ENCODE measurements at places on chromosomes 13 and 19.

GRCh38 chr19:2413629-2414028, 13.8 kb downstream of the TIMM13 start:
- DNase-seq, result no peak

DNA sequence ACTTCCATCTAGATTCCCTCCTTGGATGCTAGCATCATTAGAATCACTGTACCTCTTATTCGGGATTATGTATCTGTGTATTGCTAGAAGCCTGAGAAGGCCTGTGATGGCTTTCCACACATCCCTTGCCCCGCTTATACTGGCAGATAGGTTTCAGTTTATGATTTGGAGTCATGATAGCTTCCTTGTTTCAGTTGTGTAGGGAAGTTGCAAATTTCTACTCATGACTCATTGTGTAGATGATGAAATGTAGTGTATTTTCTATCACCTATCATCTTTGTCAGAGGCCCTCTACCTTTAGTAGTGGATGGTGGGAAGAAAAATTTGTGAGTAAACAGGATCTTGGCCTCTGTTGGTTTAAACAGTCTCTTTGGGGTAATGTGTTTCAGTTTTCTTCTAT, 165.2 kb downstream of the GGACT start:
- no peak for DNase-seq

- DNase-seq, result no peak
These were observed 983.7 kb downstream of the SLITRK1 start for GRCh38 chr13:82898586-82898985.

DNA sequence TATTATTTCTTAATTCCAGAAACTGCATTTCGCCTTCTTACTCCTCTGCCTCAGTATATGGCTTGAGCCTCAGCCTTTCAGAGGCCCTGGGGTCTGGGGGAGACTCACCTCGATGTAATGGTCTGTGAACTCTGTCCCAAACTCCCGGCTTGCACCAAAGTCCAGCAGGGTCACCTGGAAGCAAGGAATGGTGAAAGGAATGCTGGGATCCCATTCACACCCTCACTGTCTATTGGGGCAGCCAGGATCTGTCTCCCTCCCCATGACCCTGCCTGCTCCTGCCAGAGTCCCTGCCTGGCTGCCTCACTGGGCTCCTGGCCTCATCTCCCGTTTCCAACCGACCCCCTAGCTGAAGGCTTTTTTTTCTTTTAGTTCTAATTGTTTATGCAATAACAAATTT, 5.4 kb upstream of the NUMBL start:
- DNase-seq, result no peak

DNA sequence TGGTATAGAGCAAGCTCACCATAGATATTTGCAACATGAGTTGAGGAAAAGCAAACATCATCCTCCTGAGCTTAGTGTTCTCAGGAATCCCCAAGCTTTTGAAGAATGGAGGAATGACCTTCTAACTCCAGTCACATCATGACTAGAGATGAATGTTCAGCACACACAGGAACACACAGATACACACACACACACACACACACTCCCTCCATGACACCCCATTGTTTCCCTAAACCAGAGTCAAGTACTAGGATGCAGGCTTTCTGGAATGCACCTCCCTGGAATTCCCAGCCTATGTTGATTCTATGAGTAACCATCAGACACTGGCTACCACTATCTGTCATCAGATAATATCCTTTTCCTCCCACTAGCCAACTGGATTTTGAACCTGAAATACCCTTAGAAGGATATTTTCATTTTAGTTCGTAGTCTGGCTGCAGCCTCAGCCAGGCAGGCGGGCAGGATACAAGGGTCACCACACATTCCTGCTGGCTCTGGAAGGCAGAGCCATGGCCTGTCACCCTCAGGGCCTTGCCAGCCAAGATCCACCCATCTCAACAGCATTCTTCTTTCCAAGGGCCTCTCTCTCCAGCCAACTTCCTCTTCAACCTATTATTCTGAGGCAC, 162.4 kb downstream of the FOXO1 start:
- DNase-seq, result no peak

DNA sequence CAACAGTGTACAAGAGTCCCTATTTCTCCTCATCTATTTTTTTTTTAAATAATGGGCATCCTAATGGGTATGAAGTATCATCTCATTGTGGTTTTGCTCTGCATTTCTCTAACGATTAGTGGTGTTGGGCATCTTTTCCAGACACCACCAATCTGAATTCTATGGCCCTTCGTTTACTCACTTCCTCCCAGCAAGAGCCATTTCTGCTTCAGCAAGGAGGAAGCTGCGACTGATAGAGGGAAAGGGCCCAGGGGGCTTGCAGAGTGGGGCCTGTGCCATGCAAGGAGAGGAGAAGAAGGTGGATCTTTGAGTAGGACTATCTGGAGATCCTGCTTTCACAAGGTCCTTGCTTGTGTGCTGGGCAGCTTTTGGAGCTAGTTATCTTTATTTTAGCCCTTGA, 58.0 kb downstream of the USPL1 start:
- no peak for DNase-seq

- no peak for DNase-seq
These were observed 1299.2 kb upstream of the SPRY2 start for GRCh38 chr13:81639984-81640582.

GRCh38 chr13:99657848-99658260, 156.6 kb downstream of the TM9SF2 start:
- DNase-seq, result no peak

DNA sequence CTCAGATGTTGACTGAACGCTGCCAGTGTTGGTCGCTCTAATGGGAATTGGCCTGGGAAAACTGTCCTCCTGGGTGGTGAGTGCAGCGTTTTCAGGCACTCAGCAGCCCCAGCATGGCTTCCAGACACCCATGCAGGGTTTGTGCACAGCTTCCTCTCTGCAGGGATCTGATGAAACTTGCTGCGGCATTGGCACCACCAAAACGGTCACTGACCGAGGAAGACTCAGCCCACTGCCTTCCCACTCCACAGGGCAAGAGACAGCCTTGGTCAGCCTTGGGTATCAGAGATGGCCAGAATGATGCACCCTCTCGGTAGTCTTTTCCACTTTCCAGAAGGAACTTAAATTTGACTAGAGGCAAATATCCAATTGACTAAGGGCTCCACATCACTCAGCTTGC, 398.9 kb downstream of the IRS2 start:
- DNase-seq, result no peak

DNA sequence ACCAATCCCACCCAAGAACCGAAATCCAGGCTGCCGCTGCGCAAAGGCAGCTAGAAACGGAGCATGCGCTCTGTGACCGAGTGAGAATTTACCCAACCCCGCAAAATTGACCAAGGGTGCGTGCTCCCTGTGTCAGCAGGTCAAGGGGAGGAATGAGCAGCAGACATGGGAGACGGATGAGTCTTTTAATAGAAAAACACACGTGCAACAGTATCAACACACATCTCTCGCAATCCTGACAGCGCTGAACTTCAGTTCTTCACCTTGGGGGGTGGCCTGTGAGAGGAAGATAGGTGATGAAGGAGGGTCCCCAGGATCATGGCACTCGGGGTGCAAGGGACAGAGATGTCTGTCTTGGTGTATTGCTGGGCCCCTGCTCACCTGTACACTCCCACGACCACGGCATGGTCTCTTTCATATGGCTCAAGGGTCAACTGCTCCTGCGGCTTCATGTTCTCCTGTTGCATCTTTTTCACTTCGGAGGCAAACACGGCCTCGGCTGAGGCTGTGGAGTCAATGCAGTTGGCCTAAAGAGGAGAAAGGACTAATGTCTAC, 402 bp upstream of the DYRK1B start:
- DNase-seq, result no peak

GRCh38 chr13:43408274-43408673, 378.5 kb downstream of the ENOX1 start:
- DNase-seq, result no peak

DNA sequence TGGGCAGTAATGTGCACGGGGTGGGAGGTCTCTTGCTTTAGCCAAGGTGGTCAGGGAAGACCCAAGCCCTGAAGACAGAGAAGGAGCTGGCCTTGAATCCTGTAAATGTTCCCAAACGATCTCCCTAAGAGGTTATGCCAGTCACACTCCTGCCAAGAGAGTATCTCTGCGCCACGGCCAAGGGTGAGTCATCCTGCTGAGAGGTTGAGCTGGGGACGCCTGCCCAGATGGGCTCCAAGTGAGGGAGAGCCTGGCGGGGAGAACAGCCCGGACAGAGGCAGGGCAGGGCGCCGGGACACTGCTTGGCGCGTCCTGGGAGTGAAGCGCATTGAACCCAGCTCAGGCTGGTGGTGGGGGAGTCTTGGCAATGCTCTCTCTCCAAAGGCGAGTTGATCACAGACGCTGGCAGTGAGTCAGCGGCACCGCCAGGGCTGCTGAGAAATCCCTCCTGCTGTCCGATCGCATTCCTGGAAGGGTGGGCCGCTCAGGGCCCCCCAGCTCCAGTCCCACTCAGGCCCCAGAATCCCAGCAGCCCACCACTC, 16.4 kb downstream of the SULT2B1 start:
- no peak for DNase-seq

DNA sequence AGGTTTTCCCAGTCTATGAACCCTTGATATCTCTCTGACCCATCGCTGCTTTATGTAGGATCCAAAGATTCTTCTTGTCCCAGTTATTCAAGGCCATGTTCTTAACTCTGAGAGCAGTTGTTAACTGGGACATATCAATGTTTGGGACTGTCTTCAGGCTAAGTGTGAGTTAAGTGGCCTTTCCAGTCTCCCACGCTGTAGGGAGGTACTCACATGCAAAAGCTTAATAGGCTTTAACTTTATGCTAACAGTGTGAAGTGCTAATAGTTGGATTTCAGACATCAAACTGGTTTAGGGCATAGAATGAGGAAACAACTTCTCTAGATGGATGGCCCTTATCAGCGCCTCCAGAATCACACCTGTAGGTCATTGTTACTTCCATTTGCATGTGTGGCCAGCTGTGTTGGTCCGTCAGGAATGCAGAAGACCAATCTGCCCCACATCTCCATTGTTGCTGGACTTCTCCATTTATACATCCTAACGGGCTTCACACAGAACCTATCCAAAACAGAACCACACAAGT, 104.7 kb upstream of the MBNL2 start:
- DNase-seq, result no peak

DNA sequence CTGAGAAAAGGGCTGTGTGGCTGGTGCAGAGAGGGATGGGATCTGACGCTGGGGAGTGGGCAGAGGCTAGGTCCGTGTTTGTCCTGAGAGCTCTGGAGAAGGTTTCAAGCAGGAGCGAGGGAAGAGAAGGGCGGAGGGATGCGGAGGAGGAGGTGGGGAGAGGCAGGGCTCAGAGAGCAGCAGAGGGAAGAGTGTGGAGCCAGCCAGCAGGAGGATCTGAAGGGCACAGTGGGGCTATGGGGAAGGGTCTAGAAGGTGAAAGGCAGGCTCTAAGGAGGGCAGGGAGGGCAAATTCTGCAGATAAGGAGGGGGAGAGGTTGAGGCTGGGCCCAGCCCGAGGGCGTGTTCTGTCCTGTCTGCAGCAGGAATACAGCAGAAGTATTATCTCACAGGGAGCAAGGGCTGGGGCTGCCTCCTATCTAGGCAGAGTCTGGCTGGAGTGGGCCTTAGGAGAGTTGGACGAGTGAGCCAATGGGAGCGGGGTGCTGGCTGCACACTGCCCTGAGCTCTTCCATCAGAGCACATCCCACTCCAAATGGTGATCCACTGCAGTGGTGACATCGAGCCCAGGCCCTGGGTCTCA, 6.1 kb downstream of the AP2A1 start:
- DNase-seq, result no peak

GRCh38 chr13:110643768-110644421, 28.6 kb downstream of the NAXD start:
- DNase-seq, result no peak

GRCh38 chr13:67048084-67048820, 181.9 kb downstream of the PCDH9 start:
- no peak for DNase-seq
